Activated naive CD8-positive, alpha-beta T cell treated with anti-CD3 and anti-CD28 coated beads, Interleukin-2, amount 10 ng/mL, durations not matched to agents 7 days and 5 days (primary cell): ENCODE measurements at places on chromosomes 5 and 9. TPM values are rescaled to one million over a fixed set of nuclear protein-coding genes. Genes with fewer than 3 reads are reported as not detected.

GRCh38 chr5:38029397-38030065, 189.7 kb upstream of the GDNF start:
- no peak for DNase-seq

AJM1 gene
- total RNA-seq = 6.6 TPM

GRCh38 chr5:160473681-160474080, 52.0 kb downstream of the PTTG1 start:
- DNase-seq = no peak

- DNase-seq = no peak
Observed at GRCh38 chr9:128316421-128316820, 5.8 kb downstream of the TRUB2 start.

GRCh38 chr9:37910271-37910670, 6.3 kb upstream of the SLC25A51 start:
- DNase-seq = no peak

- no peak for DNase-seq
Observed at GRCh38 chr5:84260140-84260539, 124.5 kb downstream of the EDIL3 start.

CBY3 gene
- total RNA-seq = not detected

- no peak for DNase-seq
Observed at GRCh38 chr5:173108914-173109313, 35.4 kb upstream of the BNIP1 start.

DNA sequence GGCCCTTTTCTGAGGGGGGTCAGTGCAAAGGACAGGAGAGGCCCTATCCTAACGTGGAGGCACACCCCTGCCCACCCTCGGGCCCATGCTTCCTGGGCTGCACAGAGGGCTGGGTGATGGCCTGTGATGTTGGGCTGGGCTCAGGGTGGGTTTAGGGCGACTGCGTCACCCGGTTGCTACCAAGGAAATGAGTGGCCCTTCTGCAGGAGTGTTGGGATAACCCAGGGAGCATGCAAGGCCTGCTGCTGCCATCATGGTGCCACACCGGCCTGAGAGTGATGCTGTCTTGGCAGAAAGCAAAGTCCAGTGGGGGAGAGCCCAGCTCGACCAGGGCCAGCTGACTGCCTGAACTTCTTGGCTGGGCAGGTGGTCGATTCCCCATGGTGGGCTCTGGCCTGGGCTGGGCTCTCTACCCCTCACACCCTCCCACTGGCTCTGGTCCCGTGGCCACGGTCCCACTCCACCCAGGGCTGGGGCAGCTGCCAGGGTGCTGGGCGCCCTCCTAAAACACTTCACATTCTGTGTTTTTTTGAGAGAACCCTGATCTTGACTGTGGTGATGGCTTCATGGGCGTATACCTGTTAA, 21.5 kb upstream of the MRNIP start:
- DNase-seq = no peak

ZCCHC10 gene
- 24.5 TPM for total RNA-seq

DNA sequence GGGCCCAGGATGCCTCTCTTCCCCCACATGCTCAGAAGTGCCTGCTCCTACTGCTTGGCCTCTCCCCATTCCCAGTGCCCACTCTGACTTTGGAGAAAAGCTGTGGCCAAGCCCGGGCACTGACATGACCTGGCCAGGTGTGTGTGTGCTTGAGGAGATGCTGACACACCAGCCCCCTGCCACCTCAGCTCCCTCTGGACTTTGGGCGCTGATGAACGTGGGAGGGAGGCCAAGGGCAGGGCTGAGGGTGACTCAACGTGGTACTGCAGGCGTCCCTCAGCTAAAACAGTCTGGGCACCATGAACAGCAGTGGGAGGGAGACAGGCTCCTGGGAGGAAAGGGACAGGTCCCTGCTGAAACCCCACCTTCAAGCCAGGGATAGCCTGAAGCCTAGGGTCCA, 3.9 kb downstream of the TRIM36 start:
- DNase-seq = no peak

CRAT gene
- 22.7 TPM for total RNA-seq

DNA sequence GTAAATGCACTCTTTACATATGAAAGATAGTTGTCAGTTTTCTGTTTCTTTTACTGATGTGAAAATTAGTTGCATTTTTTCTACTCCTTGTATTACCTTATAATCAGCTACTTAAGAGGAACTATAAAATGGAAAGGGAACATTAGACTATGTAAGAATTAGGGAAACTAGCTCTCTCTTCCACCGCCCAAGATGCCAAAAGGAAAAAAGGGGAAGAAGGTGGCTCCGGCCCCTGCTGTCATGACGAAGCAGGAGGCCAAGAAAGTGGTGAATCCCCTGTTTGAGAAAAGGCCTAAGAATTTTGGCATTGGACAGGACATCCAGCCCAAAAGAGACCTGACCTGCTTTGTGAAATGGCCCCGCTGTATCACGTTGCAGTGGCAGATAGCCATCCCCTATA, 15.2 kb upstream of the HOMER1 start:
- DNase-seq = no peak

DNA sequence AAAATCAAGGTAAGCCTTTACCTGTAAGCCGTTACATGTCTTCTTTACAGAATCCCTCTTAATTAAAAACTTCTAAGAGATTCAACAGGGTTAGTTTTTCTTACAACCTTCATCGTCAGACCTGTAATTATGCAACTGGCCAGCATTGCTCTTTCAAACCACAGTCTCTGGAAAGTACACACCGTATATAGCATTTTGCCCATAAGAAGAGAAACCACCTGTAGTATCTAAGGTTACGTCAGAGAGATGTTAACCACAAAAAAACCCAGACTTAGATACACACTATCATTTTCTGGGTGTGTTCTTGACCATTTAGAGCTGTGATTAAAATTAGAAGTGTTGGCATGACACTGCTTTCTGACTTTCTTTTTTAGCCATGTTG, 140.0 kb downstream of the MUSK start:
- no peak for DNase-seq
